Myocyte (in vitro differentiated cells): ENCODE measurements at places on chromosomes 12 and 14.
A peak's percentile ranks its signal among the peaks of the same experiment; 100 is the strongest.

DNA sequence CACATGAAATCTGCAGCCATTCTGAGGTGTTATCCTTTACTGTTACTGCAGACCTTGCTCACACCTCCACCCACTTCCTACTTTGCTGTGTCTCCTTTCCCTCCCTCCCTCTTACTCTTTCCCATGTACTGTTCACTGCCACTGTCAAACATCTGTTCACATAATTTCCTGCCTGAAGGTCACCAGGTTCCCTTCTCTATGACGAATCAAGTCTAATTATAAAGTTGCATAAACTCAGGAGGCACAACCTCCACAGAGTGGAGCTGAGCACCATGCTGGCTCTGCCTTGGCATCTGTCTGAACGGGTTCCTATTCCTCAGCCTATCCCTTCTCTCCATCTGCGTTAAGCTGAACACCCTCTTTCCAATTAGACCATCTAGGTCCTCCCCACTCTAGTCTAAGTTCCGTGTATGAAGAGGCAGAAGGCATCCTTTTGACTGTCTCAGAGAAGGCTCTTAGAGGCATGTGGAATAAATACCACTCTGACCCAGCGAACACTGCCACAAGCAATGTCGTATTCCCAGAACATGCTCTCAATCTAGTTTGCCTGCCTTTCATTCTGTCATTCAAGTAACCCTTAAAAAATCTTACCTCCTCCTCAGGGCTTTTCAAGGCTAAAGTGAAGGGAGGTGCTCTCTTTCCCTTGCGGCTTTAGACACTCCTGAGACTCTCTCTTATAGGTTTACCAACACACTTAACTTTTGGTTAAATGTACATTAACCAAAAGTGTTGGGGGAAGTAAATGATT, 48.7 kb downstream of the ACADS start:
- DNase-seq, result peak; percentile 23

DNA sequence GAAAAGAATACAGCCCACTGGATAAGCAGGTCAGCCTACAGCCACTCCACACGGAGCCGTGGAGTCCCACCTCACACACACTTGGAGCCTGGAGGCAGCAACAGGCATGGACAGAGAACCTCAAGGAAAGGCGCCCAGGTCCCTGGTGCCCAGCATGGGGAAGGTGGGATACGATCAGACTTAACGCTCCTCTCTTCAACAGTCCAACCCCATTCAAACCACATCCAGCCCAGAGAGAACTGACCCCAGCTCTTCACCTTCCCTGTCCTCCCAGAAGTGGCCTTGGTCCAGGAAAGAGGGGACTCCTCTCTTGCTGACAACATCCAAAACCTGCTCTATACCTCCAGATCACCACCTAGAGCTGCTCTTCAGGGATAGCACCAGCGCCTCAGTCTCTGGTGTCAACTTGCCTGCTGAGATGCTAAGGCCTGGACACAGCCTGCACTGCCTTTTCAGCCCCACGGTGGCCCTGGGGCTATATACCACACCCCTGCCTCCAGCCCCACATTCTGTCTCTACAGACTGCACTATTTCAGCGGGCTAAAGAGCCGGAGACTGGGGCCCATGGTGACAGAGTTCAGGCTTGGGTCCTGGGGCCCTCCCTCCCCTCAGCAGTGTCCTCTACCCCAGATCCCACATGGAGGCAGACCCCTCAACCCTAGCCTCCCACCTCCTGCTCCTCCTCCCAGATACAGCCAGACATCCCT, 7.0 kb downstream of the ADCY6 start:
- DNase-seq, result no peak

- no peak for DNase-seq
These were observed 3.8 kb downstream of the PARP11 start for GRCh38 chr12:3869433-3869832.

DNA sequence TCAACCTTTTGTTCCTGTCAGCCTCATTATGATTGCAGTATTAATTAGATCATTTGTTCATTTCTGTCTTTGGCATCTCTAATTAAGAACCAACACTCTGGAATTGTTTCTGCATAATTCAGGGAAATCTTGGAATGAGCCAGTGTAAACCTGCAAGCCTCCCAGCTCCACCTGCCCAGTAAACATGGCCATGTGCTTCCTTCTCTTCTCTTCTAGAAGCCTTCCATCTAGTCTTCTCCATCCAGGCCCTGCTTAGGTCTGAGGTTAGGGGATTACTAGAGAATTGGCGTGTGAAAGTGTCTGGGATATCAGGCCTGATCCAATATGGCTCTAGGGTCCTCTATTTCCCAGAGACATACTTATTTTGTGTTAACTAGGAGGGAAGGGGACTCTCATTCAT, 528.0 kb downstream of the AACS start:
- no peak for DNase-seq

GRCh38 chr12:30485230-30485890, 210.3 kb downstream of the IPO8 start:
- DNase-seq, result no peak

DNA sequence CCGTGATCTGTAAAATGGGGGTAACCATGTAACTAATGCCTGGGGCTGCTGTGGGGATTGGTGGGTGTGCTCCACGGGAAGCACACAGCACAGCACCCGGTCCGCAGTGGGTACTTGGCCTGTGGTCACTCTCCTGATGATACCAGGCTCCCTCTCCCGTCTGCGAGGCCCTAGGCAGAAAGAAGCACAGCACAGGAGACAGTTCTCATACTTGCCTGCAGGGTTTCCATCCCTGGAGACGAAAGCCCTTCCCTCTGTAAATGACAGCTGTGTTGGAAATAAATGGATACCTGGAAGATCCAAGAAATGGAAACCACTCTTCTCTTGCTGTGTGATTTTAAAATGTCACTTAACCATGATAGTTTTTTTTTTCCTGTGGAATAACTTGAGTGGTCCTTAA, 7.9 kb upstream of the PRMT8 start:
- DNase-seq, result no peak

- DNase-seq, result no peak
These were observed 45.0 kb upstream of the IQSEC3 start for GRCh38 chr12:21301-22189.

- DNase-seq, result no peak
These were observed 271.4 kb downstream of the BTG1 start for GRCh38 chr12:91874086-91874865.

- DNase-seq, result no peak
These were observed 211.9 kb downstream of the APAF1 start for GRCh38 chr12:98856897-98857540.

DNA sequence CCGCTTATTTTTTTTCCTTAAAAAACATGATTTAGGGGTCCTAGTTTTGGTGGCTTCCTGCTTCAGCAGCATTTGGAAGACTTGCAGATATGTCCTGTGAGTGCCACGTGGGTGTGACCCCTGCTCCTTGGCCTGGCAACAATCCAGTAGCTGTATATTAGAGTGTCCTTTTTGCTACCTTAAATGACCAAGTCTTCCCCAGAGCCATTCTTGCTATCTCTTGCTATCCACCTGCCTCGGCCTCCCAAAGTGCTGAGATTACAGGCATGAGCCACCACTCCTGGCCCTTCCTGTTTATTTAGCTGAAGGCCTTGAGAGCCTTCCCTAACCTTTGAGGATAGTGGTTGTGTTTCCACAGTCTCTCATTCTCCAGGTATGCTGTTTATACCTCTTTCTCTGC, 17.0 kb downstream of the TPCN1 start:
- DNase-seq, result no peak

DNA sequence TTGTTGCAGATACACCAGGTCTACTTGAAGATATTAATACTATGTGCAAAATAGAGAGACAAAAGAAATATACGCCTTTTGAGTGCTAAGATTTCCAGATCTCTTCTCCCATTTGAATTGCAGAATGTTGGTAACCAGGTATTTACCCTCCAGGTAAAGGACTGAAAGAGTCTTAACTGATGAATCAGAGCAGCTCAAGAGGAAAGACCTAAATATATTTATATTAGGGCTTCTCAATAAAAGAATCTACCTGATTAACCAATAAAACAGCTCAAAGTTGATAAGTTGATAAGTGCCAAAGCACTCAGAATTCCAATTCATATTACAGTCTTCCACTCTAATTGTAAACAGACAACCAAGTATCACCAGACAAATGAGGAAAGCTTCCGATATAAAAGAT, 59.2 kb downstream of the ZNF641 start:
- DNase-seq, result no peak

DNA sequence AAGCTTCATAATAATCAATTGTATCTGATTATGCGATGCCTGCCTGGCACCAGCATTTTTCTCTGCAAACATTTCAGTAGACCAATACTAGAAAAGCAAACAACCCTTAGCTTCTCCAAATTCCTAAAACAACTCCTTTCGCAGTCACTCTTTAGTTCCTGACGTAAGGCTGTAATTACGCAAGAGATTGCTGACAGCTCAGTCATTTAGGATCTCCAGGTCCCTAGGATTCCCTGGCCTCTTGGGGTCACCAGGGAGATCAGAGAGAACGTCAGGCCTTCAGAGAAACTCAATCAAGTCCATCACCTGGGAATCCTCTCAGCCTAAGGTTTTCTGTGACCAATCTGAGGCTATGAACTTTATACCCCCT, 390.6 kb downstream of the PAWR start:
- DNase-seq, result peak; percentile 21

- DNase-seq, result no peak
These were observed 24.6 kb upstream of the ITPR2 start for GRCh38 chr12:26857465-26858176.

- DNase-seq, result peak; percentile 79
These were observed 9.2 kb downstream of the PHB2 start for GRCh38 chr12:6961278-6961694.

- peak; percentile 22 for DNase-seq
These were observed 39.4 kb downstream of the MVK start for GRCh38 chr12:109612975-109613502.

DNA sequence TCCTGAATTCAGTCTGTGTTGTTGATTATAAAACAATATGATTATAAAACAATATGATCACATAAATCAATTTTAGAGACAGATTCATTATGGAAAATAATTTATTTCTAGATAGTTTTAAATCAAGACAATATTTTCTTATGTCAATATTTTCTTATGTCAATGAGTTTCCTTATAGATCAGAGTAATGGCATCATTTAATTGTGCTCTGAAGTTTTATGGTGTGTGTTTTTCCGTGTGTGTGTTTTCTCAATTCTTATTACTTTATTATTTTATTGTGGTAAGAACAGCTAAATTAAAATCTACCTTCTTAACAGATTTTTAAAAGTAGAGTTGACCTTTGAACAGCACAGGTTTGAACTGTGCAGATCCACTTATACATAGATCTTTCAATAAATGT, 105.3 kb upstream of the SLCO1B1 start:
- DNase-seq, result no peak

DNA sequence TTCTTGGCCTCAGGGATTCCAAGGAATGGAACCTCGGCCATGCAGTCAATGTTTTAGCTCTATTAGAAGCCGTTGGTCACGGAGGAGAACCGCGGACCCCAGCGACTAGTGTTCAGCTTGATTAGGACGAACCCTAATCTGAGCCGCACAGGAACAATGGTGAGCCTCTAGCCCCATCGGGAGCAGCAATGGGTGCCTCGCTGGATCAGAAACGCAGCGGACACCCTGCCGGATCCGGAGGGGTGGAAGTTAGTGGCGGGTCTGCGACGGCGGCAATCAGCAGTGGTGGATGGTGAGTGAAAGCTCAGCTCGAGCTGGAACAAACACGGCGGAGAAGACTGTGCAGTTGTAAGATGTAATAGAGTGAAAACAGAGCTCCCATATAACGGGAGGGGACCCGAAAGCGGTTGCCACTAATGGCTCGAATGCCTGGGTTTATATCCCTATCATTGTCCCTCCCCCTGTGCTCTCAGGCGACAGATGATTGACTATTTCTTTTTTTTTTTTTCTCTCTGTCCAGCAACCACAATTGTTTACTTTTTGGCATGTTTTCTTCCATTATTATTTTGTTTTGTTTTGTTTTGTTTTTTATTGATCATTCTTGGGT, 127.7 kb downstream of the ZNF664 start:
- no peak for DNase-seq

DNA sequence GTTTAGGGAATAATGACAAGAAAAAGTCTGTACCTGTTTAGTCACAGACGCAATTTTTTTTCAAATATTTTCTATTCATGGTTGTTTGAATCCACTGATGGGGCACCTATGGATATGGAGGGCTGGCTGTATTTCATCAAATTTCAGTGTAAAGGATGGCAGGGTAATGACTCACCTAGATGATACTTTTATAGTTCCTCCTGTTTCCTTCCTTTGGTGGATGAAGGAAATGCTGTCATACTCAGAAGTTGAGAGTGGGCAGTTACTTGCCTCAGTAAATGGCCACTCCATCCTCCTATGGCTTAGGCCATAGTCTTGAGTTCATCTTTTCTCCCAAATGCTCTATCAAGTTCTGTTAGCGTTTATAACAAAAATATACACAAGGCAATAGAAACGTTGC, 18.9 kb upstream of the C12orf71 start:
- no peak for DNase-seq

GRCh38 chr12:120571299-120571698, 9.9 kb downstream of the POP5 start:
- DNase-seq, result no peak

DNA sequence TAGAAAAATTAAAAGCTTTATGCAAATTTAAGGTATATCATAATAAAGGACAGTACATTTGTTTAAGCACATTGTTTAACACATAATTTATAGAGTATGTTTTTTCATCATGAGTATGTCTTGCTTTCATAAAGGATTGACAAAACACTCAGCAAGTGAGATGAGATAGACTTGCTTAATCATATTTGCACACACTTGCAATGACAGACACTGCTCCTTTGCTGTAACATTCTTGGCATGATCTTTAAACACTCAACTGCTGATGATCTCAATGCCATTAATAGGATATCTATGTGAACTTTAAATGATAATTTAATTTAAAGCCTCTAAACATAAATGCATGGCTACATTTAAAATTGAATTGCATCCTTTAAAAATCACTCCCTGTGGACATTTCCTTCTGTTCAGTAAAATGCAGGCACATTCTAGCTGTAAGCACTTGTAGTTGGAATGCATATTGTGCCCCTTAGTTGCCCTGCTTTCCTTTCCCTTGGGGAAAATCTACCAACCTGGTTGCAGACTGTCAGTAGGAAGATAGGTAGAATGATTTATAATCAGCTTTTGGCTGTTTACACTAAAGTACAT, 979.0 kb downstream of the TMTC2 start:
- DNase-seq, result no peak
